Hematopoietic multipotent progenitor cell treated with erythropoietin and hydrocortisone succinate and interleukin-3 and kit ligand, for 17 days (in vitro differentiated cells): ENCODE measurements at places on chromosomes 3 and 15.

DNA sequence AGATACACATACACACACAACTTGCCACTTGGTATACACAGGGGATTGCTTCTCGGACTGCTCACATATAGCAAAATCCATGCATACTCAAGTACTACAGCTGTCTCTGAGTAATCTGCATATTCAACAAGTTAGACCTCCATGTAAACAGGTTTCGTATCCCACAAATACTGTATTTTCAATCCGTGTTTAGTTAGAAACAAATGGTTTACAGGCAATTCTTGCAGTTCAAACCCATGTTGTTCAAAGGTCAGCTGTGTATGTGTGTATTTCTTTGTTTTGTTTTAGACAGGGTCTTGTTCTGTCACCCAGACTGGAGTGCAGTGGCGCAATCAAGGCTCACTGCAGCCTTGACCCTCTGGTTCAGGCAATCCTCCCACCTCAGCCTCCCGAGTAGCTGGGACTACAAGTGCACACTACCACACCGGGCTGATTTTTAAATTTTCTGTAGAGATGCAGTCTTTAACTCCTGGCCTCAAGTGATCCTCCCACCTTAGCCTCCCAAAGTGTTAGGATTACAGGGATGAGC, 248.8 kb downstream of the PCCB start:
- no peak for DNase-seq

DNA sequence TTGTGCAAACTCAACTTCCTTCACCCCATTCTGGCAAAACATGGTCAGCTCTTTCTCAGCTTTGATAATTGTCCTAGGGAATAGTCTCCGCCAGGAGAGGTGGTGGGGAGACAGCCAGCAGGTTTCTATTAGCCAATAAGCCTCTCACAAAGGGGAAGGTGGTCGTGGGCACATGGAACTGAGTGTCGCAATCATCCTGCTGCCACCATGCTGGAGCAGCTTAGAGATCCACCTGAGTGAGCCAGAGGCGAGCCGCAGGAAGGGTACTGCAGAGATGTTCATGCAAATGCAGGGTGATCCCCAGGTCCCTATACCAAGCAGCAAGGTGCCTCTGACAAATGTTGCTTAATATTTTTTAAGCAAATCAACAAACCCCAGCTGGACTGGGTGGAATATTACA, 182.8 kb downstream of the RORA start:
- DNase-seq, result no peak

DNA sequence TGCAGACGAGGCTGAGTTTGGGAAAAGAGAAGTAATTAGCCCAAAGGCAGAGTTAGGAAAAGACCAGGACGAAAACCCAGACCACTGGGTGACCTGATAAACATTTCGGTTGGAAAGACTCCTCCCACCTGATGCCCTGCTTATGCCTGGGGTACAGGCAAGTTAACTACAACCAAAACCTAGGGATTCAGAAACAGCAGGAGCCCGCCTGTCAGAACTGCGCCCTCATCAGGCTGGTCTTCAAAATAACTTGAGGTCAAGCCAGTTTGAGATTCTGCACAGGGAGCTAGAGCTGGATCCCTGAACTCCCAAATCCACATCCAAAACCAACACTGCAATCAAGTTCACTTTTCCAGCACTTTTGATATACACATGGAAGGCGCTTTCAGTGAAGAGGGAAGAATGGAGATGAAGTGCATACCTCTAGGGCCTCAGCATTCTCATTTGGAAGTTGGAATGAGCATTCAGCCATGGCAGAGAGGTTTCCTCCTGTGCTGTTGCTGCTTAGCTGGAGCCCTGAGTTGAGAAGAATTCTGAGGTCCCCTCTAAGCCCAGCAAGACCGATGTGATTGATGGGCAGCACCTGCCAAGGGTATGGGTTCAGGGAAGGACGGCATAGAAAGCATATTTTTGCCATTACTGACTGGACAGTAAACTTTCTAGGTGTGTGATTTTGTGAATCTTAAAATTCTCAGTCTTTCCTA, 11.6 kb downstream of the TSEN2 start:
- DNase-seq, result no peak

DNA sequence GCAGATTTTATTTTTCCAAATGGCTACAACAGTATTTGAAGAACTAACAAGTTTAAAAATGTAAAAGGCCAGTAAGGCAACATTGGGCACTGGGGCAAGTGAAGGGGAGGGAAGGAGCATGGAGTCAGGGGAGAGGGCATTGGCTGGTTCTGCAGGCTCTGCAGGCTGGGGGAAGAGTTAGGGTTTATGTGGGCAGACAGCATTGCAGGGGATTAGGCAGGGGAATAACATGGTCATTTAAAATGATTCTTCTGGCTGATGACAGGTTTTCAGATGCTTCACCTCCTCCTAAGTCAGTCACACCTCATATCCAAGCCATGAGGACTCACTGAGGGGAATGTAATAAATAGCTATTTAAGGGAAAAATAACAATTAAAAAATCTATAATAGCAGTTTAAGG, 52.6 kb downstream of the BTD start:
- no peak for DNase-seq

DNA sequence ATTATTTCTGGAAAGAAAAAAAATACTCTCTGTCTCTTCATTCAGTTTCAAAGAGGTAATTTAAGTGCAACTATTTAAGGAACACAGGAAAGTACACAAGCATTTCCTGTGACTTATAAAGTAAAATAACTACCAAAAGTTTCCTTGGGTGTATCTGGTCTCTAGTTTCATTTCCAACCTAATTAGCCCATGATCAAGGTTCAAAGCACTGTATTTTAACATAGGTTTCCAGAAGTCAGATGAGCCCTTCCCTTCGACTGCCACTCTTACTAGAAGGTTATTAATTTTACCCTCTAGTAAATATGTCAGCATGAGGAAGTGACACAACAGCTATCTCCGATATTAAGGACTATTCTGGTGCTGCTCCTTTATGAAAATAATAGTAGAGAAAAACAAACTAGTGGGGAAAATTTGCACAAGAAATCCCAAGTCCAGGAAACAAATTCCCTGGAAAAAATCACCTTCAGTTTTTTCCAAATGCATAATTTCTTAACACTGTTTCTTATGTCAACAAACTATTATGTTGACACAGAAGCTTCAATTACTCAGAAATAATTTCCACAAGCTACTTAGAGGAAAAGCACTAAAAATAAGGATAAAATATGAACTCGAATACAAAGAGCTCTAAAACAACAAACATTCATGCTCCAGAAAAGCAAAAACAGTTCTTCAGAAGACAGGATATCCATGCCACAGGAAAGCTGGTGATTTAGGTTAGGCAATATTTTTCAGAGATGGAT, 35.3 kb downstream of the CCPG1 start:
- no peak for DNase-seq

DNA sequence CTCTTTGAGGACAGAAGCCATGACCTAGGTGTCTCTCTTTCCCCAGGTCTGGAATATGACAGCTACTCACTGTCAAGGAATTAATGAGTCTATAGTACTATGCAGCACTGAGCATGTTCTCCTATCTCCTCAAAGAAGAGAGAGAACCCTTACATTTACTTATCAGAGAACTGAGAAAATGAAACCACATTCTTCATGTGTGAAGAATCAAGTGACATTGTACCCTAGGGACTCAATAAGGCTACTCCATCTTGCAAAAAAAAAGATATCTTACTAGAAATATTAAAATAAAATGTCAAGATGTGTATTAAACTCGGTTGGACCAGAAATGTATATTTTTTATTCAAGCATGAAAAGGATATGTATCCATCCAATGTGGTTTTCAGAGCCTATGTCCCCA, 133.2 kb upstream of the COL8A1 start:
- DNase-seq, result no peak

DNA sequence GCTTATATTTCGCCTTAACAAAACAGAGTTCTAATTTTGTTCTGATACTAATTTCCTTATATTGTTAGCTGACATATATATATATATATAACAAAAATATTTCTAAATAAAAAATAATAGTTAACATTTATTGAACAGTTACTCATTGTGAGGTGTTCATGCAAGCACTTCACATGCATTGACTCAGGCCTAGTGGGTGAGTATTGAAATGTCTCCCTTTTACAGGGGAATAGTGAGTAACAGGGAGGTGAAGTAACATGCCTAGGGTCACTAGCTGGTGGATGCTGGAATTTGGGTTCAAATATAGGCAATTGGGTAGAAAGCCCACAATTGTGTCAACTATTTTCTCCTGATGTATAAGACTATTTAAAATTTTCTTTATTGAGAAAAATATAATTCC, 102.6 kb upstream of the ZPLD1 start:
- DNase-seq, result no peak

- DNase-seq, result no peak
These were observed 340.2 kb downstream of the ROBO2 start for GRCh38 chr3:77380136-77380535.

- DNase-seq, result no peak
These were observed 110.8 kb upstream of the MME start for GRCh38 chr3:154969366-154969765.

DNA sequence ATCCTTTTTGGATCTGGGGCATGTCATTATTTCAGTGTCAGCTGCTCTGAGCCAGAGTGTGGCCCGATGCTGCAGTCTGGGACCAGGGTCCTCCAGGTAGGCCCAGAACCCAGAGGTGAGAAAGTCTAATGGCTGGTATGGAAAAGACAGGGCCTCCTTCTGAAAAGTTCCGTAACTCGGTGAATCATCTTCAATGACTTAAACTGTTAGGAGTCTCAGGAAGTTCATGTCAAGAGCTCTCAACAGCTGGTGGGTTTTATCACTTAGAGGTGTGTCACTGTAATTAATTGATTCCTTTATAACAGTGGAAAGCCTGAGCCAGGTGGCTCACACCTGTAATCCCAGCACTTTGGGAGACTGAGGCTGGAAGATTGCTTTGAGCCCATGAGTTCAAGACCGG, 28.5 kb upstream of the PDE8A start:
- DNase-seq, result no peak

GRCh38 chr3:164004205-164004604, 1074.1 kb downstream of the SI start:
- DNase-seq, result no peak

DNA sequence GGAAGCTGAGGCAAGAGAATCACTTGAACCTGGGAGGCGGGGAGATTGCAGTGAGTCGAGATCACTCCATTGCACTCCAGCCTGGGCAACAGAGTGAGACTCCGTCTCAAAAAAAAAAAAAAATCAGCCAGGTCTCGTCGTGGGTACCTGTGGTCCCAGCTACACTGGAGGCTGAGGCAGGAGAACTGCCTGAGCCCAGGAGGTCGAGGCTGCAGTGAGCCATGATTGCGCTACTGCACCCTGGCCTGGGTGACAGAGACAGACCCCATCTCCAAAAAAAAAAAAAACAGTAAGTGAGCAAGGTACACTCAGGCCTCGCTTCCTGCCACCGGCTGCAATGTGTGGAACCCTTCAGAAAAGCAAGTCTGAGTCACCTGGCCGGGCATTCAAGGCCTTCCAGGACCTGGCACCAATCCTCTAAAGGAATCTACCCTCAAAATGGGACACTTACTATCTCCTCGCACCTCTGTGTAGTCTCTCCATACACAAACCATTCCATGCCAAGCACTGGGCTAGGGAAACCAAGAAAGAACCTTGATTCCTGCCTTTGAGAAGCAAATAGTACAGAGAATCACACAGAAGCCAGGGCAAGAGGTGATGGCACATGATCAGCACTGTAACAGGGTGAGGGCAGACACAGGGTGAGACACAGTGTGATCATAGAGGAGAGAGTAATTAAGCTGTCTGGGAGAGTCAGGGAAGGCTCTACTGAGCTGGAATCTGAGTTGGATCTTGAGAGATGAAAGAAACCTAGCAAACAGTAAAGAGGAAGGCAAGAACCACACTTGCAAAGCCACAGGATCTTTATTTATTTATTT, 9.7 kb downstream of the SCAMP2 start:
- no peak for DNase-seq

- no peak for DNase-seq
These were observed 37.2 kb downstream of the EEFSEC start for GRCh38 chr3:128190501-128190900.

DNA sequence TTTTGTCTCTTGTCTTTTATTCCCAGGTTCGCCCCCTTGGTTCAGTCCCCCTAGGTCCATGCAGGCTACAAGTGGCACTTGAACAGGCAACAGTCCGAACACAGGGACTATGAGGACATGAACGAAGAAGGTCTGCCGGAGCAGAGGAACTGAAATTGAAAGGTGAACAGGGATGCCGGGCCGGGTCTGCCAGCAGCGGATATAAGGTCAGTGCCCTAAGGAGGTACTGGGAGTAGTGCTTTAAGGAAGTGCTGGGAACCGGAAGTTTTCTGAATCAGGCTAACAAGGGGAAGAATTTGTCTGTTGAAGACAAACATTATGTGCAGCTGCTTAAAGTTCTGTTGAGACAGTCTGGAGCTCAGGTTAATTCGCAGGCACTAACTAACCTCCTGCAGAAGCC, 46.8 kb downstream of the LSM3 start:
- no peak for DNase-seq

GRCh38 chr15:23634181-23634580, 13.5 kb downstream of the MAGEL2 start:
- no peak for DNase-seq

GRCh38 chr15:25687689-25688088, 175.4 kb downstream of the ATP10A start:
- no peak for DNase-seq

GRCh38 chr3:127064391-127065137, 81.6 kb downstream of the PLXNA1 start:
- DNase-seq, result no peak

GRCh38 chr3:52254608-52255007, 9.0 kb downstream of the PPM1M start:
- DNase-seq, result no peak

GRCh38 chr15:26582840-26583239, 190.0 kb downstream of the GABRB3 start:
- DNase-seq, result no peak

GRCh38 chr3:67866571-67866970, 212.2 kb upstream of the SUCLG2 start:
- DNase-seq, result no peak

DNA sequence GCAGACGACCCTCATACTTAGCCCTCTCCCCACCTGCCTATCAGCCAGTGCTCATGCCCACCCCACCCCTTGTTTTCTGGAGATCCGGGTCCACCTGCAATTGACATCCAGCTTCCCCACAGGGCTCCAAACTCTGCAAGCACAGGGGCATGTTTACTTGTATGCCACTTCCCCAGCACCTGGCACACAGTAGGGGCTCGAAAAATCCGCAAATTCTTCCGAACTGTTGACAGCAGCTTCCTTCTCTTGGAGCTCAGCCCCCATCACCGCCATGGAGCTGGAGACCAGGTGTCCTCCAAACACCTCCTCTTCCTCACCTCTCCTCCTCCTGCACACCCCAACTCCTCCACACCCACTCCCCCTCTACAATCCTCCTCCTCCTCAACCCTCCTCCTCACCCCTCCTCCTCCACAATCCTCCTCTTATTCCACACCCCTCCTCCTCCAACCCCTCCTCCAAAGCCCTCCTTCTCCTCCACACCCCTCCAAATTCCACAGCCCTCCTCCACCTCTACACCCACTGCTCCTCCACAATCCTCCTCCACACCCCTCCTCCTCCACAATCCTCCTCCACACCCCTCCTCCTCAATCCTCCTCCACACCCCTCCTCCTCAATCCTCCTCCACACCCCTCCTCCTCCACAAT, 70.4 kb upstream of the BLM start:
- no peak for DNase-seq
